Skeletal muscle tissue (tissue), 5 donors: ENCODE measurements at places on chromosomes 1 and 21. TPM values are rescaled to one million over a fixed set of nuclear protein-coding genes. Genes with fewer than 3 reads are reported as not detected.

DDR2 gene
- 40.2 TPM for total RNA-seq

ELAPOR1 gene
- total RNA-seq: under 0.01 TPM

CFHR1 gene
- total RNA-seq: 1.6 TPM

CLCA4 gene
- not detected for total RNA-seq

HNRNPR gene
- total RNA-seq: 83.5 TPM

NHLH1 gene
- total RNA-seq: not detected

TTLL10 gene
- total RNA-seq: not detected

FGR gene
- total RNA-seq: 2.6 TPM

KCNJ9 gene
- total RNA-seq: not detected

E2F2 gene
- total RNA-seq: 5.7 TPM

IL10 gene
- total RNA-seq: 1.6 TPM

OR2M2 gene
- total RNA-seq: not detected

TFF2 gene
- total RNA-seq: not detected

CD247 gene
- total RNA-seq: 0.52 TPM

TACSTD2 gene
- 0.52 TPM for total RNA-seq

ANKRD34A gene
- under 0.01 TPM for total RNA-seq

MR1 gene
- total RNA-seq: 2.6 TPM

SV2A gene
- total RNA-seq: 2.1 TPM

KPRP gene
- total RNA-seq: not detected

SERINC2 gene
- 2.1 TPM for total RNA-seq

SPATC1L gene
- total RNA-seq: 1.6 TPM

DYNLT5 gene
- 0.52 TPM for total RNA-seq

KRTAP19-1 gene
- total RNA-seq: not detected

VASH2 gene
- 11.5 TPM for total RNA-seq

TFF3 gene
- total RNA-seq: 5.2 TPM

S100A14 gene
- total RNA-seq: not detected

AMY1B gene
- total RNA-seq: not detected

KANK4 gene
- total RNA-seq: 8.4 TPM

MRPL39 gene
- total RNA-seq: 33.4 TPM

SYCP1 gene
- not detected for total RNA-seq

CCDC17 gene
- 0.52 TPM for total RNA-seq

PPIH gene
- 23.5 TPM for total RNA-seq

PROK1 gene
- total RNA-seq: not detected

ZNF644 gene
- total RNA-seq: 71.0 TPM

SERTAD4 gene
- 1.6 TPM for total RNA-seq

FAM89A gene
- total RNA-seq: 14.1 TPM
